Activated CD8-positive, alpha-beta T cell treated with anti-CD3 and anti-CD28 coated beads, Interleukin-2, amount 10 ng/mL, durations not matched to agents 7 days and 5 days (primary cell): ENCODE measurements at places on chromosomes 4 and X.

DNA sequence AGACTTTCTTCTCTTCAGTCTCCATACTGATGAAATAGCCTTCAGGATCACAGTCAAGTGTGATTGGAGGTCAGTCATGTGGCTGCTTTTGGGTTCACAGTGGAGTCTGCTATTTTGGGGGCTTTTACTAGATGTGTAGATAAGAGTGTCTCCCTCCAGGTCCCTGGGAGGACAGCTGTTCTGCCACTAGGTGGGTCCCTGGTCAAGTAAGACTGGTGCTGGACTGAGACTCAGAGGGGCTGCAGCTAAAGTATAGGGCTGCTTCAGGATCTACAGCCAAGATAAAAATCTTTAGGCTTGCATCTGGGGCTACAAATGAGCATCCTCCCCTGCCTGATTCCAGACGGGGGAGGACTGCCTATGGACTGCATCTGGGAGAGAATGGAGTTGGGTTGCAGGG lies 200.7 kb upstream of the ANKRD50 start:
- H3K4me3 ChIP-seq: no peak overlapping the region
- no peaks in the 10 kb centered on the region for H3K36me3 ChIP-seq
- no peak for DNase-seq
- no peaks in the 10 kb centered on the region for H3K4me1 ChIP-seq
- no peak overlapping the region for H3K27ac ChIP-seq

- no peak overlapping the region for H3K4me3 ChIP-seq
- H3K27me3 ChIP-seq: no peaks in the 10 kb centered on the region
- peaks cover 83% of the 10 kb centered on the region for H3K36me3 ChIP-seq
These were observed 42.9 kb upstream of the DDX60 start for GRCh38 chr4:168361365-168362024.

DNA sequence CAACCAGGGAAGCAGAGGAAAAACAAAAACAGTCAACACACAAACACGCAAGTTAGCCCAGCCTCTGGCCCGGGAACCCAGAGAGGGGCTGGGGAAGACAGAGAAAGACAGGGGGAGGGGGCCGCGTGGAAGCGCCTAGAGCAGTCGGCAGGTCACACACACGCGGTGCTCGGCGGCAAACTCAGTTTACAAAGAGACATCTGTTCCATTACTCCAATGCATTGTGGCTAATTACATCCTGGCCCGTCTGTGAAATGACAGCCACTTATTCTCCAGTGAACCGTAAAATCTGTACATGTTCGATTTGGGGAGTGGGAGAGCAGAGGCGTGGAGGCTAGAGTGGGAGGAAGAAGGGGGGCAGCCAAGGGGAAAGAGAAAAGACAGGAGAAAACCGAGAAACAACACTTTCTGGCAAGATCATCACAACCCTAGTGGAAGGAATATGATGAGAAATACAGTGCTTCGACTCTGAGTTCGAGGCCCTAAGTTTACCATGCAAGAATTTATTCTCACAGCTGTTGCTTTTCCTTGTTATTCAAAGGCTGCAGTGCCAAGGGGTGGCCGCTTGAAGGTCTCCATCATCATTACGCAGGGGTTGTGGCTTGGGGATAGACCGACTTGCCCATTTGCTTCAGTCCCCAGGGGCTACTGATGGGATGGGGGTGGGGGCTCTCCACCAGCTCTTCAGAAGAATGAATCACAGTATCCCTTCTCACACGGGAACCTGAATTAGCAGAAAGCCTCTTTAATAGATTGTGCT lies 167.7 kb downstream of the MGST2 start:
- no peak overlapping the region for H3K27ac ChIP-seq
- DNase-seq: no peak
- no peaks in the 10 kb centered on the region for H3K36me3 ChIP-seq
- no peak overlapping the region for H3K4me3 ChIP-seq
- no peaks in the 10 kb centered on the region for H3K27me3 ChIP-seq

DNA sequence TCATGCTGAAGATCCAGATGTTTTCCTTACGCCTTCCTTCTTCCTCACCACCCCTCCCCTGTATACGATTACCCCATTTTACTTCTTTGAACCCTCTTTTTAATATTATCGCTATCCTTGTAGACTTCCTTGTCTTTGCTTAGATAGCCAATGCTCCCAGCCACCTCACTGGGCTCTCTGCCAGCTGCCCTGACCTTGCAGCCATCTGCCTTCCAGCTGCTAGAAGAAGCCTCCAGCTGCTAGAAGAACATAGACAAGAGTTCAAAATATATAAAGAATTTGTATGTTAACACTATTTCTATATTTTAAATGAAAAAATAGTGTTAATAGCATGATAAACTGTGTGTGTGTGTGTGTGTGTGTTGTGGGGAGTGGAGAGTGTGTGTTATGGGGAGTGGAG lies 374.7 kb downstream of the ANKRD50 start:
- H3K4me3 ChIP-seq: no peak overlapping the region
- H3K27ac ChIP-seq: no peak overlapping the region
- no peaks in the 10 kb centered on the region for H3K4me1 ChIP-seq
- H3K27me3 ChIP-seq: peaks cover 2% of the 10 kb centered on the region
- H3K36me3 ChIP-seq: no peaks in the 10 kb centered on the region

GRCh38 chrX:78540171-78540570 lies 119.0 kb downstream of the RTL3 start:
- H3K4me1 ChIP-seq: no peaks in the 10 kb centered on the region
- no peak overlapping the region for H3K27ac ChIP-seq
- H3K4me3 ChIP-seq: no peak overlapping the region
- DNase-seq: no peak

DNA sequence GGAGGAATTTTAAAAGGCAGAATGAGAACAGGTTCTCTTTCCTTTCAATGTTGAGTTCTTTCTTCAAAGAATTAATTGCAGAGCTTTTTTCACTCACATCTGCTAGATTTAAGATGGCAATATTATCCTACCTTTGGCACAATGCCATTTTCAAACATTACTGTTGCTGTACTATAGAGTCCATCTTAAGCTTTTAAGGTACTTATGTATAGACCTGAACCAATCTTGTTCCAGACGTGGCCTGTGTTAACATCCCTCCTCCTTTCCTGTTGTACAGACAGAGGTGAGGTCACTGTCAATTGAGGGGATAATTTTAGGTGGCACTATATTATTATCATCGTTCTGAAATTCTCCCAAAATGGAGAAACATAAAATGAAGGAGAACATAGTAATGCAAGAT lies 53.0 kb upstream of the MYOZ2 start:
- no peak for DNase-seq
- H3K36me3 ChIP-seq: no peaks in the 10 kb centered on the region
- no peak overlapping the region for H3K4me3 ChIP-seq
- H3K4me1 ChIP-seq: no peaks in the 10 kb centered on the region
